Stimulated activated CD4-positive, alpha-beta T cell treated with anti-CD3 and anti-CD28 coated beads, TNF-alpha, amount 100 ng/mL, for 24 hours (primary cell): ENCODE measurements at places on chromosomes 2 and 18.

DNA sequence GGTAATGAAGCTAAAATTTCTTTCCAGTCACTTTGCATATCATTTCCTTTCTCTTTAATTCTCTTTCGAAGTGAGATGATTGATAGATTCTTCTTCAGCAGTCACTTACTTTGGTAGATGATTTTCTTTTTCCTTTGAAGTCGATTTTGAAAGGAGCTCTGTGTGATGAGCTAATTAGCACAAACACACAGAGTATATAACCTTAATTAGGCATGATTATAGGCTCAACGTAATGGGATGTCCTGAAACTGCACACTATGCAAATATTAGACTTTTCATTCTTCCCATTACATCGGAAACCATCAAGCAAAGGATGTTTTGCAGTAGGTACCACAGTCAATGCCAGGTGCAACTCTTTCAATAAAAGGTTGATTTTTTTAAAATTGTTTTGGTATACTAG lies 6.4 kb upstream of the CTLA4 start:
- DNase-seq, result no peak

DNA sequence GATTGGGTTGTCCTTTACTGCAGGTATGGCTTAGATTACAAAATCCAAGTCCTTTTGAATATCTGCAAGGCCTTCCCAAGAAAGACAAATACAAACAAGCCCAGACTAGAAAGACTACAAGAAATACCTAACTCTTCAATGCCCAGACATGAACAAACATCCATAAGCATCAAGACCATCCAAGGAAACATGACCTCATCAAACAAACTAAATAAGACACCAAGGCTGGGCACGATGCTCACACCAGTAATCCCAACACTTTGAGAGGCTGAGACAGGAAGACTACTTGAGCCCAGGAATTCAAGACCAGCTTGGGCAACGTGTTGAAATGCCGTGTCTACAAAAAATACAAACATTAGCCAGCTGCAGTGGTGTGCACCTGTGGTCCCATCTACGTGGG lies 31.7 kb downstream of the MAP4K3 start:
- DNase-seq, result no peak

- DNase-seq, result no peak
Measured at GRCh38 chr18:3911413-3911812, 461.4 kb downstream of the TGIF1 start.

DNA sequence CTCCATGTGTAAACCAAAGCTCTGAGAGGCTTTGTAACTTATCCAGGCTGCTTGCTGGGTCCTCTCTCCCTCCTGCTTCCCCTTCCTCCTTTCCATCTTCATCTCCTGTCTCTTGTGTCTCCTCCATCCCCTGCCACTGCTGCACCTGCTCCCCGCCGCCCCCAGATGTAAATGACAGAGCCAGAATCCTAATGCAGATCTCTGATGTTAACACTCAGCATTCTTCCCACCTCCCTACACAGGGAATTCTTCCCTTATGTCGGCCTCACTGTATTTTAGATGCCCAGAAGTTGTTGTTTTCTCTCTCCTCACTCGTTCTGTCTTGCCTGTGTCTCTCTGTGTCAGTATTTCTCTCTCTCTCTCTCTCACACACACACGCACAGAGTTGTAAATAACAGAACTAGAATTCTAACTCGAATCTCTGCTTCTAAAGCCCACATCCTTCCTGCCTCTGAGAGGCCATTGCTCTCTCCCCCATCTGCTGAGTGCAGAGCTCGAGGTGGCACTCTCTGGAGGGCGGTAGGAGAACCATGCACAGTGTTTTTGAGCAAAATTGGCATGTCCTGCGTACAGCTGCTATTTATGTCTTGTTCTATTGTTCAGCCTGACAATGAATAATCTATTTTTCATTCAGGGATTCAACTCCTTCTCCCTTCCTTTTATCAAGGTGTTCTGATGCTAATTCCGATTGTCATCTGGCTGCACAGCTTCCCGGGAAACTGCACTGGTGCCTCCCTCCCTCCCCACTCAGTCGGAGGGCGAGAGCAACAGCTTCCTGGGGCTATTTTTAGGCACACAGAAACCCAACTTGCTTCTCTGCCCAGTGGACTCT lies 219.9 kb downstream of the SH3RF3 start:
- no peak for DNase-seq

DNA sequence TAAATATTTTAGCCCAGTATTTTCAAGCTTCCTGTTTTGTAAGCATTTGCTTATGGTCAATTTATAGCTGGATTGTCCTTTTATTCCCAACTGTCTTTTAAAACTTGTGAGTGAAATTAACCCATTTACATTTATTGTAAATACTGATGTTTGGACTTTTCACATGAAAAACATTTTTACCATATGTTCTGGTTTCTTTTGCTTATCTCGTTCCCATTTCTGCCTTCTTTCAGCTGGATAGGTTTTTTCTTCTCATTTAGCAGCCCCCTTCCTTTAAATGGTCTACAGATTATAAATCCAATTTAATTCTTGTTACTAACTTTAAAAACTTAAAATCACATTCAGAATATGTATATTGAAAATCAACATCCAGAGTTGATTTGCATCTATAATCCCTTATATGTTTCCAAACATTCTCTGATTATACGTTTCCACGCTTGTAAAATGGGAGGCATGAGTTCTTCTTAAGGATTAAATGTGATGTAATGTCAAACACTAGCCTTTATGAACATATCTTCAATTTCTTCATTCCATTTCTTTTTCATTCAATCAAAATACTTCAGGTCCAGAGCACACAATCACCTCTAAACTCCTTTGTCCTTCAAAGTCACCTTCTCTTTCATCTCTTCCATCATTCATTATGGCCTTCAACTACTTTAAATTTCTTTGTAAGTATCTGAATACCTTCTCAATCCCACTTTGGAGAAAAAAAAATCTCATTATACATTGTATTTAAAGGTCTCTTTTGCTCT lies 1.1 kb upstream of the KDM3A start:
- DNase-seq, result no peak

DNA sequence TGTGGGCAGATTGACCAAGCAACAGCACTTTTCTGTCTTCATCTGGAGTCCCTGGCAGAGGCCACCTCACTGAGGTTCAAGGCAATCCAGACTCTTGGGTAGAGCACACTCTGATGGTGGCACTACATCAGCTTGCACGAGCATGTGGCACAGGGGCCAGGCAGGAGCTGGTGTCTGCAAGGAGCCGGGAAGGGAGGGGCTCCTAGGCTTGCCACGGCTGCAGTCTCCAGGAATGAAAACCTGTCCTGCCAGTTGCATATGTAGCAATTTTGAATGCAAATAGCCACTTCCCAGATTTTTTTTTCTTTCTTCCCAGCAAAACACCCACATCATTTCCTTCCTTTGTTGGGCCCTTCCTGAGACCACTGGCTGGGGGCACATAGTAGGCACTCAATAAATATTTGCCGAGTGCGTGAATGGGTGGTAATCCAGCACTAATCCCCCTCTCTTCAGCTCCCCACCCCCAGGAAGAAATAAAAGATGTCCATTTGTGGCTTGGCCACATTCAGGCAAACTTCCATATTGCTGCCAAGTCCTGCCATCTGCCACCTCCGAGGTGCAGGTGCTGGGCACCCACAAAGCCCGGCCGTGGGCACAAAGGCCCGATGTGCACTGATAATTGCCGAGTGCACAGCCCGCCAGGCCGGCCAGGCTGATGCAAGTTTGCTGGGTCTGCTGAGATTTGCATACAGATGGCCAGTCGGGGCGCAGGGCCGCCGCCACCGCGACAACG lies 72.4 kb downstream of the MYCN start:
- no peak for DNase-seq

DNA sequence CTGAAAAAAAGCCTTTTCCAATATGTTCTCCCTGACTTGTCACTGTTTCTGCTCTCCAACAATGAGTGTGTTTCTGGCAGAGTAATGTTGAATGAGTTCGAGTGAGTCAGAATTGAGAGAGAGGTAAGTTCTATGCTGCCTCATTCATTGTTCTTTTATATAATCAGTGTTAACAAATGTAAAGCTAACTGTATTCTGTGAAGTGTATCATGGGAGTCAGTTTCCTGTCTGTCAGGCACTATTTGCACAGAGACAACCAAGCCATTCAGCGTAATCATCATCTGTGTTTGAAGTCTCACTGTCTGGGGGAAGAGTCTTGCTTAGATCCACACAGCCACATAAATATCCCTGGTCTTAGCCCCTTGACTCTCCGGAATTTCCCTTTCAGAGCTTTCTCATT lies 22.0 kb upstream of the UPP2 start:
- no peak for DNase-seq
